NCI-H187 (cell line): ENCODE measurements at places on chromosomes 2 and 18.

- DNase-seq = no peak
Measured at GRCh38 chr2:3451169-3451568, 68.2 kb downstream of the ADI1 start.

DNA sequence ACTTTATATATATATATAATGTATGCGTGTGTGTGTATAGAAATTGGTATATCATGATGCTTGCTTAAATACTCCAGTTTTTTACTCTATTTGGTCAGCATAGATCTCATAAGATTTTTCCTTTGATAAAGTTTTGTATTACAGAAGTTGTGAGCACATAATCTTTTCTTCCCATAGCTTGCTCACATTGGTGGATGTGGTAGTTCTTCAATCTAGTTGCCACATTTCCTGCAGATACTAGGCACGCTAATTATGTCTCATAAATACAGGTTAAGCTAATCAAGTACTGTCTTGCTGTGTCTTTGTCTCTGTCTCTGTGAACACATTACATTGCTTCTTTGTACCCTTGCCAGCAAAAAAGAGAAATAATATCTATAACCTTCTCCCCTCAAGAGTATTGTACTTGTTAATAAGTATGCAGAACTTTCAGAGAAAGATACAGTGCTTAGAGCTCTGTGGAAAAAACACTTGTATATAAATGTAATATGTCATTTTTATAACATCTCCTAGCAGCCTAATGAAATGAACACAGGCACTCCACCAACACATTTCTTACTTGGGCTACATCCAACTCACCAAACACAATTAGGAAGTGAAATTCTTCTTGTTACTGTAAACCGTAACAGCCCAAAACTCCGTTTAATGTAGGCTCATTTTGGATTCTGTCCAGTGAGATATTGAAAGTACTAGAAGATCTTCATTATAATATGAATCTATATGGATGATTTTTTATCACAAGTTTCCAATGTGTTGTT is 306.7 kb upstream of the SLC8A1 start:
- DNase-seq = no peak

DNA sequence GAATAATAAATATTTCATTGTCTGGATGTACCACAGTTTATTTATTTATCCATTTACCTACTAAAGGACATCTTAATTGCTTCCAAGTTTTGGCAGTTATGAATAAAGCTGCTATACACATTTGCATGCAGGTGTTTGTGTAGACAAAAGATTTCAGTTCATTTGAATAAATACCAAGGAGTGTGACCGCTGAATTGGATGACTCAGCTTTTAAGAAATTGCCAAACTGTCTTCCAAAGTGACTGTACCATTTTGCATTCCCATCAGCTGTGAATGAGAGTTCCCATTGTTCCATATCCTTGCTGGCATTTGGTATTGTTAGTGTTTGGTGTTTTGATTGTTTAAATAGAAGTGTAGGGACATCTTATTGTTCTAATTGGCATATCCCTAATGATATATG is 36.2 kb upstream of the FMNL2 start:
- no peak for DNase-seq

DNA sequence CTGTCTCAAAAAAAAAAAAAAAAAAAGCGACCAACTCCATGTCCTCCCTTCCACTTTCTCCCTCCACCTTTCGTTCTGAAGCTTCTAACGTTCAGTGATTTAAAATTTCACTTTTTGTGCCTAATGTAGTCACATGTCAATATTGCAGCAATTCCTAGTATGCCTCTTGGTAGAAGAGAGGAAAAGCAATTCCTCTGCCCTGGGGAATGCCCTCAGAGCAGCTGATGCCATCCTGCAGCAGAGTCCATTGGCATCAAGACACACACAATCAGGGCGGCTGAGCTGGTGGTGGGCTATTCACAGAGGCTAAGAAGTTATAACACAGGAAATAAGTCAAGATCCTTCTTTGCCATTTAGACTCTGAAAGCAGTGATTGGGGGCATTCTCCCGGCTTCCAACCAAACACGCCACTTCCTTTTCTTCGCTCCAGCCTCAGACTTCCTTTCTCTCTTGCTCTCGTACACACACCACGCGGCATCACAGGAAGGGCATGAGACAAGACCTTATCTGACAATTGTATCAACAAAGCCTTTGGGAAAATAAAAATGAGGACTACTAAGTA is 71.9 kb downstream of the MOGAT1 start:
- DNase-seq = no peak

GRCh38 chr18:73768043-73768442 is 379.6 kb downstream of the FBXO15 start:
- DNase-seq = no peak

GRCh38 chr2:26767129-26767528 is 3.0 kb downstream of the SLC35F6 start:
- DNase-seq = no peak
